ENCODE measurements at places on chromosomes 6 and 20. TPM values are rescaled to one million over a fixed set of nuclear protein-coding genes. Genes with fewer than 3 reads are reported as not detected.

DNA sequence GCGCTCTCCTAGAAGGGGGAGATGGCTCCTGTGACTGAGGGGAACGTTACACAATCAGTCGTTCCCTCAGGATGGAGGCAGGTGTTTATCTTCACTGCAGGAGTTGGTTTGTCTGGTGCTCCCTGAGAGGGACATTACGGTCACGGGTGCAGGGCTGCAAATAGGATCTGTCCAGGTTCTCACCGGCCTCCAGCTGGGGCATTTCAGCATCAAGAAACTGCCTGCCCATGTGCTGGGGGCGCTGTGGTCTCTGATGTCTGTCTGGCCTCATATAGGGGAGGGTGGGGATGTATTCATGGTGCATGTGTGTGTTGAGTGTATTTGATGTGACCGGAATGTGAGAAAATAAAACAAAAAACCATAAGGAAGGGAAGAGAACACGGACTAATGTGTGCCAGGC is 77.1 kb downstream of the TBC1D7 start:
- no peak for DNase-seq

GRCh38 chr20:58086763-58087561 is 141.5 kb downstream of the ANKRD60 start:
- no peak for DNase-seq

GRCh38 chr6:85240787-85241385 is 209.0 kb upstream of the NT5E start:
- DNase-seq = no peak

DNA sequence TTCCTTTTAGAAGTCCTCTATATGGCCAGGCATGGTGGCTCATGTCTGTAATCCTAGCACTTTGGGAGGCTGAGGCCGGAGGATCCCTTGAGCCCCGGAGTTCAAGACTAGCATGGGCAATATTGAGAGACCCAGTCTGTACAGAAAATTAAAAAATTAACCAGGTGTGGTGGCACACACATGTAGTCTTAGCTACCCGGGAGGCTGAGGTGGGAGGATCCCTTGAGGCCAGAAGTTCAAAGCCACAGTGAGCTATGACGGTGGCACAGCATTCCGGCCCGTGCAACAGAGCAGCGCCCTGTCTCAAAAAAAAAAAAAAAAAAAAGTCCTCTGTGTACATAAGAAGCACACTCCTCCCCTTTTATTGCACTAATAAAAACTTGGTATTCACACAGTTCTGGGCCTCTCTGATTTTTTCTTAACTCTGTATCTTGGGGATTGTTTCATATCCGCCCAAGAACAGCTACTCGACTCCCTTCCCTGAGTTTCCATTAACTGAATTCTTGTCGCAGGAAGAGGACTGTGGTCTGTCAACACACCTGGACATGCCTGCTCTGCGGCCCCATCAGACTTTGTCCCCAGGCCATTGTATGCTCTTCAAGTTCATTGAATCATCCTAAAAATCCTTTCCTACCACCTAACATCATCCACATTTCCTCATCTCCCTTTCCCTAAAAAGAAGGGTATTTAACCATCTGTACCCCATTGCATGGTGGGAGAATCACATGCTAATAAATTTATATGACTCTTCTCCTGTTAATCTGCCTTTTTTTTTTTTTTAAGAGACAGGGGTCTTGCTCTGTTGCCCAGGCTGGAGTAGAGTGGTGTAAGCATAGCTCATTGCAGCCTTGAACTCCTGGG is 25.9 kb upstream of the PPP1R3G start:
- DNase-seq = no peak

- DNase-seq = no peak
These were observed 69.0 kb downstream of the BTBD9 start for GRCh38 chr6:38570750-38571149.

- no peak for DNase-seq
These were observed 315.1 kb downstream of the EPHA7 start for GRCh38 chr6:93104195-93104817.

- DNase-seq = no peak
These were observed 257.6 kb upstream of the THEMIS start for GRCh38 chr6:128158496-128158895.

Gene TINAG
- total RNA-seq = not detected

Gene FOXF2
- total RNA-seq = not detected

GRCh38 chr20:13322621-13323020 is 101.5 kb downstream of the ISM1 start:
- no peak for DNase-seq

GRCh38 chr6:135266675-135267074 is 85.6 kb downstream of the MYB start:
- DNase-seq = no peak

Gene FRMD1
- total RNA-seq = not detected

GRCh38 chr6:11043378-11043960 is 636 bp downstream of the ELOVL2 start:
- DNase-seq = no peak

Measured in activated CD8-positive, alpha-beta memory T cell treated with anti-CD3 and anti-CD28 coated beads, Interleukin-2, amount 10 ng/mL, durations not matched to agents 7 days and 5 days (primary cell).